Activated naive CD8-positive, alpha-beta T cell treated with anti-CD3 and anti-CD28 coated beads, Interleukin-2, amount 10 ng/mL, durations not matched to agents 7 days and 5 days (primary cell): ENCODE measurements at places on chromosomes 2 and 18. TPM values are rescaled to one million over a fixed set of nuclear protein-coding genes. Genes with fewer than 3 reads are reported as not detected.
A peak's percentile ranks its signal among the peaks of the same experiment; 100 is the strongest.

DNA sequence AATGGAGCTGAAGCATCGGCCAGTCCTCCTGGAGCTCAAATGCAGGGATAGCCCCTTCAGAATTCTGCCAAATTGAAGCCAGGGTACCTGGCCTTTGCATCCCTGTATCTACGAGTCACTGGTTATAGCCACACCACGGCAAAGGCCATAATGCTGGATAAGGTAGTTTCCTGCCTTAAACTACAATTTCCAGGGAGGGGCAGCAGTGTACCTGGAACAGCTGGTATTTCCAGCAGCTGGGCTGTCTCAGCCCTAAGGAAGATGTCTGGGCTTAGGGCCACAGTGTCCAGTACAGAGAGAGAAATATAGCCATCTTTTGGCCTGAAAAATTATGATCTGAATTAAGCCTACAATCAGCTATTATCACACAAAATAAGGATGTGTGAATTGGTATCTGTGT lies 180.3 kb downstream of the GCA start:
- no peaks in the 10 kb centered on the region for H3K4me1 ChIP-seq
- H3K27ac ChIP-seq = no peak overlapping the region
- H3K36me3 ChIP-seq = no peaks in the 10 kb centered on the region
- H3K4me3 ChIP-seq = no peak overlapping the region
- H3K27me3 ChIP-seq = no peaks in the 10 kb centered on the region

DNA sequence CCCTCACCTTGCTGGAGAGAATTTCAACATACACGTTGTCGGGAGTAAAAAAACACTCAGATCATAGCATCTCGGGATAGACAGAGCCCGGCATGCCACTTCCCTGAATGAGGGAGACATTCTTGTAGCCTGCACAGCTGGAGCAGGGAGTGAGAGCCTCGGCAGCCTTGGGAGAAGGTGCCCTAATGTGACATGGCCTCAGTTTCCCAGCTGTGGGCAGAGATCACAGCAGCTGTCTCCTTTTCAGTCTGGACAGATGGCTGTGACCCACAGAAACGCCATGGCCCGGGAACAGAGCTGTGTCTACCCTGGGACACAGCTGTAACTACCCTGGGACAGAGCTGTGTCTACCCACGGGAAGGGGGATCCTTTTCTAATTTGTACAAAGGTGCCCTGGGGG lies 55.9 kb downstream of the HS1BP3 start:
- peaks cover 7% of the 10 kb centered on the region for H3K4me1 ChIP-seq
- no peak overlapping the region for H3K4me3 ChIP-seq
- H3K36me3 ChIP-seq = no peaks in the 10 kb centered on the region
- peaks cover 2% of the 10 kb centered on the region for H3K27me3 ChIP-seq
- peak; percentile 14 for DNase-seq

DNA sequence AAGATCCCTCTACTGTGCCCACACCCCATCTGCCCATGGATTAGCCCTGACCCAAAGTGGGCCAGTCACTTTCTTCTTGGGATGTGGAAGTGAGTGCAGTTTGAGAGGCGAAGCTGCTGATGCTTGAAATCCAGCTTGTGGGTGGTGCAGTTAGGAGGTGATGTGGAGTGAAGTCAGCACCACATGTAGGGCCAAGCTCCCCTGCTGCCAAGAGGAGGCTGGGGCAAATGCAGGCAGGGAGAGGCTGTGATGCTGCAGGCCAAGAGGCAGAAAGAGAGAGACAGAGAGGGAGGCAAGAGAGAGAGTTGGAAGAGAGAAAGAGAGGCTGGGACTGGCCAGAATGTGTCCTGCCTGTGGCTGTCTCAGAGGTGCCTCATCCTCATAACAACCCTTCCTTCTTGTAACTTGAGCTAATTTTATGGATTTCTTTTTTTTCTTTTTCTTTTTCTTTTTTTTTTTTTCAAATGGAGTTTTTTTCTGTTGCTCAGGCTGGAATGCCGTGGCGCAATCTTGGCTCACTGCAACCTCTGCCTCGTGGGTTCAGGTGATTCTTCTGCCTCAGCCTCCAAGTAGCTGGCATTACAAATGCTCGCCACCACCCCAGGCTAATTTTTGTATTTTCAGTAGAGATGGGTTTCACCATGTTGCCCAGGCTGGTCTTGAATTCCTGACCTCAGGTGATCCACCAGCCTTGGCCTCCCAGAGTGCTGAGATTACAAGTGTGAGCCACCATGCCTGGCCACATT lies 35.3 kb upstream of the CAB39 start:
- no peak for DNase-seq
- H3K27ac ChIP-seq = peak overlapping the region; percentile 87
- H3K27me3 ChIP-seq = no peaks in the 10 kb centered on the region
- peaks cover 25% of the 10 kb centered on the region for H3K36me3 ChIP-seq
- H3K4me1 ChIP-seq = peaks cover 45% of the 10 kb centered on the region
- H3K4me3 ChIP-seq = peak overlapping the region; percentile 52

DNA sequence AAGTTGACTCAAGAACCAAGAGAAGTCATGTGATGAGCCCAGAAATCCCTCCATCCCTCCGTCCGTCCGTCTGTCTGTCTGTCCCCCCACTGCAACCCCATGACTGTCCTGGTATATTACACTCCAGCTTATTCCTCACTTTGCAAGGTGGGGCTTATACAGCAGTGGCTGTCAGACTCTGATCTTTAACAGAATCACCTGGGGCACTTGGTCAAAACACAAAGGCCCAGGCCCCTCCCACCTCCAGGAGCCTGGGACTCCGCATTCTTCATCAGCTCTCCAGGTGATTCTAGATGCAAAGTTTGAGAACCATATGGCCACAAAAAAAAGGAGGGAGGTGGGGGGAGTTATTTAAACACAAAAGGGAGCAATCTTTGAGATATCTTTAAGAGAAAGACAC lies 61.4 kb downstream of the MYO5B start:
- H3K36me3 ChIP-seq = no peaks in the 10 kb centered on the region
- no peak overlapping the region for H3K4me3 ChIP-seq
- no peaks in the 10 kb centered on the region for H3K4me1 ChIP-seq
- peaks cover 6% of the 10 kb centered on the region for H3K27me3 ChIP-seq
- no peak for DNase-seq
- H3K27ac ChIP-seq = no peak overlapping the region

- no peaks in the 10 kb centered on the region for H3K4me1 ChIP-seq
- no peak overlapping the region for H3K27ac ChIP-seq
- no peaks in the 10 kb centered on the region for H3K36me3 ChIP-seq
- no peaks in the 10 kb centered on the region for H3K27me3 ChIP-seq
- no peak overlapping the region for H3K4me3 ChIP-seq
Measured at GRCh38 chr2:109280804-109281203, 151.8 kb downstream of the SH3RF3 start.

DNA sequence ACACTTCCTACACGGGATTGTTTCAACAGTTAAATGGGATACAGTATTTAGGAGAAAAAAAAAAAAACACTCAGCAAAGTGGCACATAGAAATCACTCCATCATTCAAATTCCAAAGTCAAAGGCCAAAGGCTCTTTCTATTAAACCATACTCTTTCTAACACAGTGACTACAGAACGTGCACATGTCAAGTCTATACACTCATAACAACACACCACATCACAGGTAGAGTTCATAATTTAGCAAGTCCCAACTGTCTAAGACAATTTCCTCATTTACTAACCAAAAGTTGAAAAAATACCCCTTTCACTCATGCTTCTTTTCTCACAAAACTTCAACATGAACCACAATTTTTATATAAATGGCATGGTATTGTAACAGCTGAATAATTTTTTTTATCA lies 70.8 kb downstream of the MBOAT2 start:
- H3K27ac ChIP-seq = no peak overlapping the region
- H3K4me3 ChIP-seq = no peak overlapping the region
- no peaks in the 10 kb centered on the region for H3K36me3 ChIP-seq
- DNase-seq = no peak
- no peaks in the 10 kb centered on the region for H3K4me1 ChIP-seq
- H3K27me3 ChIP-seq = peaks cover 15% of the 10 kb centered on the region

DNA sequence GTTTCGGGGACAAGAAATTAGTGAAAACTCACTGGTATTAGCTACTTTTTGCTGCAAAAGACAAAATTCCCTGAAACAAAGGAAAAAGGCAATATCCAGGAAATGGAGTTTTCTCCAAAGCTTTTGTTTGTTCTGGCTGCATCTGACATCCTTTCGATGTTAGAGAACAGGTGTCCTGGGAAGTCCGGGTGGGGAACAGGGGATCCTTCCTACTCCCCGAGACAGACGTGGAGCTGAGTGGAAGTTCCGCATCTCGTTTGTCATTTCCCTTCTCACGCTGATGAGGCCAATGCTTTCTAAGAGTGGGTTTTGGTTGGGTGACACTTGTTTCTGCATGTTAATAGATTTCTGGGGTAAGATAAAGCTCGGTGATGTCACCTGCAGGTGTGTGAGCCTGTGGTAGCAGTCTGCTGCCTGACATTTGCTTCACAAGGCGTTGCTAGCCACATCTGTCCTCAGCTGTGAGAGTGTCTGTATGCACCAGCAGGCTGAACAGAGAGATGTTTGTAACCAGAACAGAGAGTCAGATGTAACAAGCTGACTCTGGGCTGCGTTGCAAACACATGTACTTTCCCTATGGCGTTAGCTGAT lies 125.9 kb downstream of the ACOXL start:
- no peaks in the 10 kb centered on the region for H3K36me3 ChIP-seq
- H3K27me3 ChIP-seq = peaks cover 10% of the 10 kb centered on the region
- H3K4me3 ChIP-seq = peak overlapping the region; percentile 74
- peak overlapping the region; percentile 67 for H3K27ac ChIP-seq

GRCh38 chr2:122150524-122151280 lies 395.3 kb downstream of the TSN start:
- no peak overlapping the region for H3K27ac ChIP-seq
- no peak for DNase-seq
- no peaks in the 10 kb centered on the region for H3K4me1 ChIP-seq
- H3K4me3 ChIP-seq = no peak overlapping the region
- no peaks in the 10 kb centered on the region for H3K36me3 ChIP-seq

CYBRD1 gene
- total RNA-seq = 0.89 TPM

CENPO gene
- total RNA-seq = 38.8 TPM

RTP5 gene
- 0.53 TPM for total RNA-seq

CD8A gene
- 666 TPM for total RNA-seq
